ENCODE measurements at places on chromosomes 12 and 14.

DNA sequence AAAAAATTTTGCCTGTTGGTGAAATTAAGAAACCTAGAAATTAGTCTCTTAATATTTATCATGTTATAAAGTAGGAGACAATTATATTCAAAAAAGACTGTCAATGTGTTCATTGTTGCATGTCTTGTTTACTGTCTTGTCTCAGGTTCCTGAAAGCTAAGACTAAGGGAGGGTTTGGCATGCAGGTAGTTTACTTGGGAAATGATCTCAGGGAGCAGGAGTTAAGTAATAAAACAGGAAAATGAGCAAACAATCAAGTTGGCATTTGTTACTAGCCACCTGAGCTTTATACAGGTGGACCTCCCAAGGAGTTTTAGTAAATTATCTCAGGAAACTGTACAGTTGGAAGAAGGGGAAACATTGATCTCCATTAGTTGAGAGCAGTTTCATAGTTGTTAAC lies 188.0 kb upstream of the MDGA2 start:
- DNase-seq = no peak

DNA sequence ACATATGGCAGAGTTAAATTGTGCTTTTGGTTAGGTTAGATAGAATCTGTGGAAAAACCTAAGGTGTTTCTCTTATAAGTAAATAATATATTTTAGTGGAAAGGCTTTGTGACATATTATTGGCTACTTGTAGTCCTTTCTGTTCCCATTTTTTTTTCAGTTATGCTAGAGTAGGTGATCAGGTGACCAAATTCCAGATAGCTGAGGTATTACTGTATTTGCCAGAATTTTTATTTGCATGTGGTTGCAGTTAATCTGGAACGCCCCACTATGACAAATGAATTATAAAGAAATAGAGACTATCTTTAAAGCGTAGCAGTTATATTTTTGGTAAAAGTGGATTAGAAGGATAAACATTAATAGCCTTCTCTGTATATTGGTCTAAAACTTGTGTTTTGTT lies 52.0 kb downstream of the ARHGAP5 start:
- DNase-seq = no peak

- DNase-seq = no peak
Measured at GRCh38 chr12:96383991-96384390, 16.2 kb downstream of the CDK17 start.

GRCh38 chr12:6772331-6772695 lies at the start of gene LAG3:
TSS of gene LAG3 (plus strand) at chr12:6772520. CDS start at chr12:6772853, 333 bp downstream.
- DNase-seq = no peak

- no peak for DNase-seq
Measured at GRCh38 chr12:19190292-19191031, 60.9 kb downstream of the PLEKHA5 start.

DNA sequence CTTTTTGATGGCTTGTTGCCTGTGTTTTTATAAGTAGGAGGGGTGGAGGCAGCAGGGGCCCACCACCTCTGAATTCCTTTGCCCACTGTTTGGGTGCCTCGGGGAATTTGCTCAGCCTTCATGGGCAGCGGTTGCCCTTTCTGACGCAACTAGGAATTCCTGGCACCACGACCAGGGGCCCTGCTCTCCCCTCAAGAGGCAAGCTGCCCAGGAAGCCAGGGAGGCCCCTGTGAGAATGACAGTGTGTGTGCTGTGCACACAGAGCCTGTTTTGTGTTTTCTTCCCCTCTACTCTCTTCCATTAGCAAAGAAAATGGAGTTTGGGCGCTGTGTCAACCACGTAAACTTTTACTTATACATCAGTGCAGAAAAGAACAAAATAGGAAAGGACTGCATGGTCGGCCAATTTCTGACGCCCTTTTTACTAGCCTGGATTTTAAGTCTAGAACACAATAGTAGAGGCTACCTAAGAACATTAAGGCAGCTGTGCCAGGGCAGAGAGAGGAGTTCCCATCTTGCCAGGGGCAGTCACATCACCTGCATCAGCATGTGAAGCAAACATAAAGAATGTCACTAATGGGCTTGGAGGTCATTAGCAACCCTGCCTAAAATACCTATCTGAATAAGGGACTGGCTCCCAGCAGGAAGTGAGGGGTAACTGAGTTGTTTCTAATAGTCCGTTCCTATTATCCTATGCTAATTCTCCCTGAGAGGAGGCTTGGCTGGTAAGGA lies 17.9 kb upstream of the PTGR2 start:
- no peak for DNase-seq

GRCh38 chr12:685388-685787 lies 22.1 kb upstream of the NINJ2 start:
- no peak for DNase-seq

DNA sequence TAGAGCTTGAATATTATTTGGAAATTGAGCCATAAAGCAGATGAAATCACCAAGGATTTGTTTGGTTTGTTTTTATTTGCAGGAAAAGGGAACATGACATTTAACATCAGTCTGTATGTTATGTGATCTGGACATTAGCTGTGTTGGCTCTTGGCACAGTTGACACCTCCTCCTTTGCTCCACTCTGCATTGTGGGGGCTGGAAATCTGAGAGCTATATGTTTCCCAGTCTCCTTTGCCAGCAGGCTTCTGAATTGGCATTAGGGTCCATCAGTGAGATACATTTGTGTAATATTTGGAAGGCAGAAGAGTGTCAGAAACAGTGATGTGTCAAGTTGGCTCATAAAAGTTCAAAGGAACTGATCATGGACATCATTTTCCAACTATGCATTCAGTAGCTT lies 322.1 kb upstream of the ATP2B1 start:
- no peak for DNase-seq

- DNase-seq = no peak
Measured at GRCh38 chr14:79571366-79571765, 639.9 kb downstream of the DIO2 start.

DNA sequence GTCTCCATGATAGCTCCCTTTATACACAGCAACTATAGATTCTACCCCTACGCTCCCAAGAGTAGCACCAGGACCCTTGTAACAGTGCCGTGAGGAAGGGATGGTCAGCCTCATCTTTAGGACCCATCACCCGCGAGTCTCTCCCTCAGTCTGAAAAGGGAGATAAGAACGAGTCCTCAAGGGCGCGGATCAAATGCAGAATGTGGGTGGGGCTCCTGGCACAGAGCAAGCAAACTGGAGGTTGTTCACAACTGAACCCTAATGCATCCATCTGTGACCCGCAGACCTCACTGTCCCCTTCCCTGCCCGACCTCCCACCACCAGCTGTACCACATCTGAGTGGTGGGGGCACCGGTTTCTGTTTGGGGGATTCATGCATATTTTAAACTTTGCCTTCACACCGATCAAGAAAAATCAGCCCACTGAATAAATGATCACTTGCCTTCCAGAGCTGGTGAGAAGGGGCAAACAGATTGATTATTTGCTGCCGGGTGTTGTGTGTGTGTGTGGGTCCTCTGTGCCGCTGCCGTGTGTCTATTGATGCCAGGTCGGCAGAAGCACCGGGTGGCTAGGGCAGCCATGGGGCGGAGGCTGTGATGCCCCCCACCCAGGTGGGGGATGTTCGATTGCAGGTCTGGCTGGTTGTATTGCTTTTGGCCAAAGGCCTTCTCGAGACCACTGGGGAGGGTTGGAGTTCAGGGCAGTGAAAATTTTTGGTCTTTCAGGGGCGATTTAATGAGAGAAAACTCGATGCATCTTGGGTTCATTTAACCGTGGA lies 35.7 kb upstream of the BEGAIN start:
- peak; percentile 1 for DNase-seq

DNA sequence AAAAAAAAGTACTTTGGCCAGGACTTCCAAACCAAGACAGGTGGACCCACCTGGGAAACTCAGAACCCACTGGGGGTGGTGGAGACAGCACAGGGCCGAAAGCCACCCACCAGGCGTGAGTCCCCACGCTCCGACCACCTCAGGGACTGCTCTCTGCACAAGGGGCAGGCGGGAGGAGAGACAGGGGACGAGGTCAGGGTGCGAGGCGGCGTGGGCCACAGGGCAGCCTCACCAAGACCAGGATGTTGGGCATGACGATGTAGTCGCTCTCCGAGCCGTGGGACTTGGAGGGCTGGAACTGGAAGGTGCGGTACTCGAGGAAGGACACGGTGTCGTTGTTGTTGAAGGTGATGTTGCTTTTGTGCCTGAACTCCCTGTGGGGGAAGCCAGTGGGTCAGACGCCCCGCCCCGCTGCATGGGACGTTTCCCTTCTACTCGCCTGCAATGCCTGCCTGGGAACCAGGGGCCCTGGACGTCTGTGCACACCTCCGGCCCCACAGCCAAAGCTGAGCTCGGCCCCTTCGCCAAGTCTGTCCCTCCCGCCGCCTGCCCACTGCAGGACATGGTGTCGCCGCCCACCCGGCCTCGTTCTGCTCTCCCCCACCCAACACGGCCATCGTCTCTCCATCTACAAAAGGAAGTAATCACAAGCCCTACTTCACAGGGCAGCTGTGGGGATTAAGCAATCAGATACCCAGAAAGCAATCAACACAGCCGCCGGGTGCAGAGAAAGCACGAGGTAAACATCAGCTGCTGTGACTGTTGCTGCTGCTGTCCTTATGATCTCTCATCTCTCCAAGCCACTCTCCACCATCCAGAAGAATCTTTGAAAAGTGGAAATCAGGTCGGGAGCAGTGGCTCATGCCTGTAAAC lies 48.7 kb downstream of the SCARB1 start:
- no peak for DNase-seq

GRCh38 chr12:14613718-14614117 lies 46.0 kb upstream of the PLBD1 start:
- no peak for DNase-seq

DNA sequence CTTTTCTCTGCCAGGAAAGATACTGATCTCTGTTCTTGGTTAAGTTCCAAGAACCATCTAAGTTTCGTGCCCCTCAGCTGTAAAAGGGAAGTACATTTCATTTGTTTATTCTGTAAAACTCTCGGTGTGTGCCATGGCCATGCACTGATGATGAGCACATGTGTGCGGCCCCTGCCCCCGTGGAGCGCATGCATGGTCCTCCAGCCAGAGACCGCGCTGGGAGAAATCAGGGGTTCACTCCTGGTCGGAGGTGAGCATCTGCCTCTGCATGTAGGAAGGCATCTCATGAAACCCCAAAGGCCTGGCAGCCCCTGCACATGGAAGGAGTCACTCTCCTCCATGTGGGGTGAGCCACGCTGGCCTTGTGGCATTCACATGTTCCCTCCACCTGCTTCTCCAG lies 102.5 kb upstream of the RTL1 start:
- no peak for DNase-seq

DNA sequence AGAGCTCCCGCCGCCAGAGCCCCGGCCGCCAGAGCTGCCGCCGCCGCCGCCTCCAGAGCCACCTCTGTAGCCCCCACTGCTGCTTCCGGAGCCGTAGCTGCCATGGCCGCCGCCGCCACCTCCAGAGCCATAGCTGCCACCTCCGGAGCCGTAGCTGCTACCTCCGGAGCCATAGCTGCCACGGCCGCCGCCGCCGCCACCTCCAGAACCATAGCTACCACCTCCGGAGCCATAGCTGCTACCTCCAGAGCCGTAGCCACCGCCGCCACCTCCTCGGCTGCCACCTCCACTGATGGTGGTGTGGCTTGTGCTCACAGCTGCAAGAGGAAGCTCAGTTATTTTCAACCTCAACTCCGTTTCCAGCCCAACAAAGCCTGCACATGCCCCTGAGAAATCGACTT lies 4.9 kb downstream of the KRT1 start:
- DNase-seq = no peak

DNA sequence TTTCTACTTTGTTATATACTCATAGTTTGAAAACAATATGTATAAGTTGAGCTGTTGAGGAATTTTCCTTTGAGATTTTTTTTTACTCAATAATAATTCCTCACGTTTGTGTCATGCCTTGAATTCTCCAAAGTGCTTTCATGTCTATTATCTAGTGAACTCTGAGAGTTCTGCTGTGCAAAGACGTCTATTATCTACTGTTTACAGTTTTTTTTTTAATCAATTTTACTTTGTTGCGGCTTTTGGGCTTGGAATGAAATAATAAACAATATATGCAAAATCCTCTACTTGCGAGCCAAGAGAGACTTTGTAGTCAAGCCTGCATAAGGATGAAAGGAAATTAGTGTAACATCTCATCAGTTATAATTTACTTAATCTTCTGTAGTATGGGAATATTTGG lies 107.2 kb upstream of the FRMD6 start:
- no peak for DNase-seq

DNA sequence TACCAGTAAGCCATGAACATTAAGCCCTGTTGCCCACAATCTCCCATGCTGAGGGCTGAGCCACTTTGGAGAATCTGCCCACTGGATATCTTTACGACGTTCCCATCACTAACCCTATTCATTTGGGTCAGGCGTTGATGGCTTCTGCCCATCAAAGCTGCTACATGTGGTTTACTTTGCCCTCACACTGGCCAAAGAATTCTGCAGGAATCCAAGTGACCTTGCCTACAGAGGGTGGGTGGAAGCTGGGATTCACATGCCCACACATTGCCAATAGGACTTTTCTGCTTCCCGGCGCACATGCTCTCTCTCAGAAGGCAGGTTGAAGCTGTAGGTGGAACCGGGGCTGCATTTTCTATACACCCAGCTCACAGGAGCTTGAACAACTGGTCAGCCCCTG lies 28.3 kb downstream of the OAS2 start:
- DNase-seq = no peak

DNA sequence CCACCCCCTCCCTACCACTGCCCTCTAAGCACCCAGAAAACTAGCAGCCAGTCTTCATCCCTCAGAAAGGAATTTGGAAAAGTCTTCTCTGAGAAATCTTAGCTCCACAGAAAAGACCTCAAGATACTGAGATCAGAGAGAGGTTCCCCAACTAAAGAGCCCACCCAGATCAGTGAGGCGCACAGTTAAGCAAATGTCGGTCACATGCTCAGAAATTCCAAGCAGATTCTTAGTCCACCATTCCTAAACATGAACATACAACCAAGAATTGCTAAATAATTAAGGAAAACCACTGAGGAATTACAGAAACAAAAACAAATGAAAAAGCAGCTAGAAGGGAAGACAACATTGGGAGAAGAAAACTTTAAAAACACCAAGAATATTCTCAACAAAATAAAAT lies 32.3 kb downstream of the MED13L start:
- DNase-seq = no peak

GRCh38 chr14:68978172-68978911 lies 760 bp downstream of the ACTN1 start:
- DNase-seq = peak; percentile 85

- no peak for DNase-seq
Measured at GRCh38 chr12:11171969-11172675, 1.1 kb downstream of the SMIM10L1 start.

DNA sequence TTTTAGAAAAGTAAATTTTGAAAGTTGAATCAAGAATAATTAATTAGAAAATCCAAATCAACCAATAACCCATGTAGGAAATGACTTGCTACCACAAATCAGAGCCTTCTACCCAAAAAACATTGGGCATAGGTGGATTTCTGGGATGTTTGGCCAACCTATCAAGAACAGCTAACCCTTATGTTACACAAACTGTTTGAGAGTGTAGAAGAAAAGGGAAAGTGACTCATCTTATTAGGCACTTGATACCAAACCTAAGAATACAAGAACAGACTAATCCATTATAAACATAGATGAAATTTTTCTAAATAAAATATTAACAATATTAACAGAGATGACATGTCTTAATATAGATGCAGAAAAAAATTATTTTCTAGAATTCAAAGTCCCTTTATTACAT lies 260.4 kb downstream of the ZFP36L1 start:
- no peak for DNase-seq

- DNase-seq = no peak
Measured at GRCh38 chr14:68749487-68750475, 43.1 kb downstream of the ZFP36L1 start.

Data from WTC11 (cell line).